ENCODE measurements at places on chromosomes 1 and 21.

GRCh38 chr1:248009681-248010080 lies 3.8 kb upstream of the OR2L5 start:
- no peak for DNase-seq

DNA sequence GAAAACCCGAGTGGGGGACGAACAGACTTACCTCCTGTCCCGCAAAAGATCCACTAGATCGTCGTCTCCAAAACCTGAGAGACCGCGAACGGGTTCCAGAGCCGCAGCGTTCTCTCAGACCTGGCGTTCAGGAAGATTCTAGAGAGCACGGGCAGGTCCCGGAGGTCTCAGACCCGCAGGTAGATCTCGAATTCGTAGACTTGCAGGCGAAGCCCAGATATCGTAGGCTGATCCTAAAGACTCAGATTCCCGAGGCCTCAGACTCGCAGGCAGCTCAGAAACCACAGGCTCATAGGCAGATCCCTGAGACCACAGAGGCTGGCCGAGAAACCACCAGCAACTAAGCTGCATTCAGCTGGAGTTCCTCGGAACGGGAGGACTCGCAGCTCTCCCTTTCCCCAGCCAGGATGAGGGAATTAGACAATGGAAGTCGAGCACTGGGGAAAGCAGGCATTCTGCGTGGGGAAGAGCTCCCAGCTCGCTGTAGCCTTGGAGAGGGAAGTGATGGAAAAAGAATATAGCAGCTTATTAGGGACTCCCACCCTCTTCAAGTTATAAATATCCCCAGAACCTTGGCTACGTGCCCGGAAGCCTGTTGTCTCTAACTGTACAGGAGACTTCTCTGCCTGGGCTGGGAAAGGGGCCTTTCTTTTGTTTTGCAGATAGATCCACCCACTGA lies at the start of gene ZNF436:
Gene ZNF436, minus strand, starts transcription at position 502 of the 679 bp plus-strand sequence. CDS start 1,831 bp downstream, outside the sequence.
- DNase-seq = no peak

DNA sequence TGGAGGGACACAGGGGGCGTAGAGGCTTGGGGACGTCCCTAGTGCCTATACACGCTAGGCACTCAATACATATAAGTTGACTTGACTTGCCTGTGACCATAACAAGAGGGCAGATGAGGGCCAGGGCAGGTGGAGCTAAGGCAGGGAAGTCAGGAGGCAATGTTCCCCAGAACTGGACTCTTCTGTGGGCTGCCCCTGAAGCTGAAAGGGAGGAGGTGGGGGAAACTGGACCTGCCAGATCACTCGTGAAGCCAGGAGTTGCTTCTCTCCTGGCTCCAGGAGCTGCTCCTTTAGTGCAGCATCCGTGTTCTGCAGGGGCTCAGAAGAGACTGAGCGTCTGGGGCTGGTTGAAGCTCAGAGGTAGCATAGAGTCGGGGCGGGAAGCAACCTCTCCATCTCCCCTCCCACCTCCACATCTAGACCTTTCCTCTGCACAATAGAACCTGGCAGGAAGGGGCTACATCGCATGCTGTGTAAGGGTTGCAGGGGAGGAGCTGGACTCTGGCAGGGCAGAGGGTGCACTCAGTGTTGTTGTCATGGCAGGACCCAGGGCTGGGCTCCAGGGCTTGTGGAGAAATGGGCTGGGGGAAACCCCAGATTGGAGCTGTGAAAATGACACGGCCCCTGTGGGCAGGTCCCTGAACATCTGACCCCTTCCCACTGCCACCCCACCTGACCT lies 2.9 kb upstream of the SEMA4A start:
- no peak for DNase-seq

GRCh38 chr1:2316451-2316961 lies 74.8 kb downstream of the MORN1 start:
- no peak for DNase-seq

DNA sequence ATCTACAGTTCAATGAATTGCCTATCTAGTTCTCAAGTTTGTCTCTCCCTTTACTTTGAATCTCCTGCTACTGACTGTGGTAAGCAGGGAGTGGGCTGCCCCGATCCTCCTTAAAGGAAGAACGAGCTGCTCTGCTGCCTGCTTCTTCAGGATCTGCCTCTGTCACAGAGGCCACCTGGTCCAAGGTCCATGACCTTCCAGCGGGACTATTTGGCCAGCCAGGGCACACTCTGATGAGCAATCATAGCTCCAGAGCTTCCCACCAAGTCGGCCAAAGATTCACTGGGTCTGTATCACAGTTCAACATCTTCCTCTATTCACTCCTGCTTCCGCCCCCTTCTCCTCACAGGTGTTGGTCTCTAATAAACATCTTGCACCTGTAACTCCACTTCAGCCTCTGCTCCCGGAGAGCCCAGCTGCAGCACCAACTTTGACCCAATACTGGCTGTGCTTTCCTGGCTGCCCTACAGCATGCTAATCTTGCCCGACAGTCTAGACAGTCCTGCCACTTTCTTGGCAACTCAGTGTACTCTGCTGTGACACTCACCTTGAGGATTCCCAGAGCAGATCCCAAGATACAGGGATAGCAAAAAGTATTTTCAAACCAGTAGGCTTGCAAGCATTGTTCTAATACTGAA lies 16.9 kb upstream of the MAP10 start:
- DNase-seq = no peak

GRCh38 chr21:46158666-46159300 lies 3.4 kb upstream of the FTCD start:
- no peak for DNase-seq

DNA sequence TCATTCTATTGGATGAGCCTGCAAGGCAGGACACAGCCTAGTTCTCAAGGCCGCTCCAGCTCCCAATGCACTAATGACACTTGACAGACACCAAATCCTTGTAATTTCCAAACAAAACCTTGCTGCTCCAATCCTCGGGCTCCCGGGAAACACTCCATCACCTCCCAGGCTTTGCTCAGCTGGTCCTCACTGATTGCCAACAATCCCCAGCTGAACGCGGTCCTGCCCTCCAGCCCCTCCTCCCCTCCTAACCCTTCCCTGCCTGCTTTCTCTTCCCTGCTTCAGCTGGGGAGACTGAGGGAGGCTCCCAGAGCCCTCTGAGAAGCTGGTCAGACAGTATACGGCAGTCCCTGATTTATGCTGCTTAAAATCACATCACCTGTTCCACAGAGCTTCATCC lies 114.4 kb upstream of the TNR start:
- no peak for DNase-seq

GRCh38 chr1:35622510-35623178 lies 18.7 kb downstream of the PSMB2 start:
- DNase-seq = no peak

DNA sequence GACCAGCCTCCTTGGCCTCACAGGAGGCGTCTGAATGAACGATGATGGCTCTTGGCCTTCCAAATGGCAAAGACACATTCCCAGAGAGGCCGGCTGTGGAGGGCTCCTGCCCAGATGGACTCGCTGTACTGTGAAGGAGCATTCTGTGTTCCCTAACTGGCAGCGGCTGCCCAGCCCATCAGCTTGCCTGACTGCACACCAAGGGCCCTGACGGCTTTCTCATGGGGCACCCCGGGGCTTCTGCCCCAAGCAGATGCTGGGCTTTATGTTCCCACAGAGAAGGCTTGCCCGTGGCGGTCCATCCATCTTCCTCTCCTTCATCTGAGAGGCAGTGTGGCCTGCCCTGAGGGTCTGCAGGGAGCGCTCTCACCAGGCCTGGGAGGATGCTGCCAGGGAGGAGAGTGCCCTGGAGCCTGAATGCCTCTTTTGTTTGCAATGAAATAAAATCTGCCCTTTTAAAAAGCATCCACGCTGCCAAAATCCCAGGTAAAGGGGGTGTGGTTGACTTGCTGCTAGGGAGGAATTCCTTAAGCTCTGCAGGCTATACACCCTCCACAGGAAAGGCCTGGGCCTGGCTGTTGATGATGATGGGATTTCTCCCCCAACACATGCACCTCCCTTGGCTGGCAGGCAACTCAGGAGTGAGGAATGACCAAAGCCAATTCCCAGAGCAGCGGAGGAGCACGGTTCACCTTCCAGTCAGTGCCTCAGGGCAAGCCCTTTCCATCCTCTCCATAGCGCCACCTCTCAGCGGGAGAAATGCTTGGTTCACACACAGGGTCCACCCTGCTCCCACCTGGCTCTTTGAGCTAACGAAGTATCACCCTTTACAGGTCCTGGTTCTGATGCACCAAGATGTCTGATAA lies 84.6 kb upstream of the SSX2IP start:
- DNase-seq = no peak

DNA sequence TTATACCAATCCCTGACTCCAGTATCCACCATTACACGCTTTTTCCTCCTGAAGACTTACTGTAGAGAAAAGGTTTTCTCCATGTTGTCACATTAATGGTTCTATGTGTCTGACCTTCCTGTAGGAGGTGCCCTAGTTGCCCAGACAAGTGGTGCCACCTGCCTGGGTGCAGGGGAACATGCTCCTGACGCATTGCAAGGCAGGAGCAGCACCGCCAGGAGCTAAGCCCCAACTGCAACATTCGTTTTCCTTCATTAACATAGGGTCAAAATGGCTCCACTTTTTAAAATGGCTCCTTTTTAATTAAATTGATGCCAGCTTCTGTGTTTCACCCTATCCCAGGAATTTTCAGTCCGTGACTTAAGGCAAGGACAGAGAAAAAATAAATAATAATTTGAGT lies 220.1 kb upstream of the SAMSN1 start:
- DNase-seq = no peak

- no peak for DNase-seq
Measured at GRCh38 chr1:202247837-202248795, 54.5 kb downstream of the LGR6 start.

GRCh38 chr21:33025489-33026442 lies at the start of gene OLIG2:
OLIG2 (plus strand) TSS chr21:33025935; CDS start chr21:33026863, 928 bp downstream.
- no peak for DNase-seq

DNA sequence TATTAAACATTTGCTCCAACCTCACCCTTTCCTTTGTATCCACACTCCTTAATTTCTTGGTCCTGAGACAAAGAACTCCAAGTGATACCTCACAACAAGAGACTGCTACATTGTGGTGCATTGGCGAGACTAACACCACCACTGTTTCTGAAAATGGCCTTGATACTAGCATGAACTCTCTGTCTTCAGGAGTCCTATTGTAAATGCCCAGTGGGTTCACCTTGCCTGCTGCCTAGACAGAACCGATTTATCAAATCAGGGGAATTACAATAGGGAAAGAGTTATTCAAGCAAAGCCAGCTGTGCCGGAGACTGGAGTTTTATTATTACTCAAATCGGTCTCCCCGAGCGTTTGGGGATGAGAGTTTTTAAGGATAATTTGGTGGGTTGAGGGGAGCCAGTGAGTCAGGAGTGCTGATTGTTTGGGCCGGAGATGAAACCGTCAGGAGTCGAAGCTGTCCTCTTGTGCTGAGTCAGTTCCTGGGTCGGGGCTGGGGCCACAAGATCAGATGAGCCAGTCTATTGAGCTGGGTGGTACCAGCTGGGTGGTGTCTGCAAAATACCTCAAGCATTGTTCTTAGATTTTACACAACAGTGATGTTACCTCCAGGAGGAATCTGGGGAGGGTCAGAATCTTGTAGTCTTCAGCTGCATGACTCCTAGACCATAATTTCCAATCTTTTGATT lies 83.1 kb downstream of the DESI2 start:
- no peak for DNase-seq

DNA sequence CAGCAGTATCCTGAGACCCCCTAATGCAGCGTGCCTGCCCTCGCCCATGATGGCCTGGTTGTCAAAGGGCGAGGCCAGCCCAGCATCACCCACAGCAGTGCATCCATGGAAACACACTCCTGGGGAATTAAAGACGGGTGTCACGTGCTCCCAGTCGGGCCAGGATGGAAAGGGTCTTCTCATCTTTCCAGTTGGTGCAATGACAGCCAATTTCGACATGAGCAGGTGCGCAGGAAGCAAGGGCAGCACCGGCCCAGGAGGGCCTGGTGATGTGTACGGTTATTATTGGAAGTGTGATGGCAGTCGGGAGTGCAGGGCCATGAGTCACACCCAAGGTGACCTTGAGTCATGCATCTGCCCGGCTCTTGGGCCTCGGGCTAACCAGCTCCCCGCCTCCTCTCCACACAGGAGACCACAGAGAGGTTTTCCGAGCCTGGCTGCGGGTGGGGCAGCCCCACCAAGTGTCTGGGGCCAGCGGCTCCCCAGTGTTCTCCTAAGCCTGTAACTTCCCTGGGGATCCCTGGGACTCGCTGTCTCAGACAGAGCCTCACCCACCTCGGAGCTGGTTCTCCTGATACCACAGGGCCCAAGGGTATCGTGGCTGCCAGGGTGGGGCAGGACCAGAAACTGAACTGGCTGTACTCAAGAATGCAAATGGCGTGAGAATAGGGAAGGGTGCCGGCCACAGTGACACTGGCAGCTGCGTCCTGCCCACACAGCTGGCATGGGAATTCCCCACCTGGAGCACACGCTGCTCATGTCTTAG lies 119.8 kb downstream of the SIK1 start:
- no peak for DNase-seq

- DNase-seq = no peak
Measured at GRCh38 chr21:34695434-34695833, 26.6 kb downstream of the CLIC6 start.

DNA sequence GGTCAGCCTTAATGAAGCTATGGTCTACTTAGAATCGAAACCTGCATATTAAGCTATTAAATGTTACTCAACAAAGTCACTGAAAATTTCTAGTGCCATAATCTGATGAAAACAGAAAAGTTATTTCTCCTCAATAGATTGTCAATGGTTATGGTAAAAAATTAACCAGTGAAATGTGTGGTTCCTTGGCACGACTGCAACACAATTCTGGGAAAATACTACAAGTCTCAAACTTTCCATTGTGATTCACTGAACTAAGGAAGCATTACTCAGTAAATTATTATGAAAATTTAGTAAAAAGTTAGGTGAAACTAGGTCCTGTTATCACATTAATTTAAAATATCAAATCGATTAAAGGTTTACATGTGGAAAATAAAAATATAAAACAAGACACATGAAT lies 12.8 kb upstream of the OR2T10 start:
- no peak for DNase-seq

DNA sequence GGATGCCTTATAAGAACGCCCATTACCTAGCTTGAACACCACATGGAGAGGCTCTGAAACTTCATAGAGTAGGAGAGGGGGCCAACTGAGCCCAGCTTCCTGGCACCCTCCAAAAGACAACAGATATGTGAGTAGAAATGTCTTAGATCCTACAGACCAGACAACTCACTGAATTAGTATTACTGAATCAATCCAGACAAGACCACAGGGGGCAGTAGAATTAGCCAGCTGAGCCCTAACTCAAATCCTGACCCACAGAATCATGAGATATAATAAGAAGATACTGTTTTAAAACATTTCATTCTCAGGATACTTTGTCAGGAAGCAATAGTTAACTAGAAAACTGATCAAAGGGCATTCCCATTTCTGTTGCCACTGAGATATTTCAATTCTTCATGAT lies 45.8 kb upstream of the C1orf21 start:
- DNase-seq = no peak

- DNase-seq = no peak
Measured at GRCh38 chr1:162329826-162330225, 46.8 kb downstream of the SPATA46 start.

GRCh38 chr1:42753070-42753469 lies 13.0 kb upstream of the CLDN19 start:
- no peak for DNase-seq

DNA sequence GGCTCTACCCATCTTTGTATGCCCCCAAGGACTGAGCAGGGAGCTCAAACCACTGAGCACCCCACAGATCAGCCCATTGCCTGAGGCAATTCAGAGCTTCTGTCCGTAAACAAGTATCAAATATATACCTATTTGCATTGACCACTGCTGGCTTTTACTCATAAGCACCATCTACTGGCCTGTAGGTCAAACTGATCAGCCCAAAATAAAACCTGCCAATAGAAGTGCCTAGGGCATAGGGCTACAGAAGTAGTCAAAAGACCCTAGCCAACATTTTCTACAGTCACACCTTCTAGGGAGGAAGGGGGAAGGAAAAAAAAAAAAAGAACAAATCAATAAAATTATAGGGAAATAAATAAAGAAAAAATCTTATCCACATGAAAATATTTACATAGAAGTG lies 5.3 kb upstream of the LCE3D start:
- DNase-seq = no peak

All from activated CD8-positive, alpha-beta memory T cell treated with anti-CD3 and anti-CD28 coated beads for 4 hours (primary cell).